Activated naive CD8-positive, alpha-beta T cell treated with anti-CD3 and anti-CD28 coated beads for 36 hours (primary cell): ENCODE measurements at places on chromosomes 13 and 19.

GRCh38 chr19:32866061-32866460 is 3.5 kb downstream of the SLC7A9 start:
- DNase-seq, result no peak

- no peak for DNase-seq
Observed at GRCh38 chr13:35744566-35745178, 268.2 kb upstream of the MAB21L1 start.

DNA sequence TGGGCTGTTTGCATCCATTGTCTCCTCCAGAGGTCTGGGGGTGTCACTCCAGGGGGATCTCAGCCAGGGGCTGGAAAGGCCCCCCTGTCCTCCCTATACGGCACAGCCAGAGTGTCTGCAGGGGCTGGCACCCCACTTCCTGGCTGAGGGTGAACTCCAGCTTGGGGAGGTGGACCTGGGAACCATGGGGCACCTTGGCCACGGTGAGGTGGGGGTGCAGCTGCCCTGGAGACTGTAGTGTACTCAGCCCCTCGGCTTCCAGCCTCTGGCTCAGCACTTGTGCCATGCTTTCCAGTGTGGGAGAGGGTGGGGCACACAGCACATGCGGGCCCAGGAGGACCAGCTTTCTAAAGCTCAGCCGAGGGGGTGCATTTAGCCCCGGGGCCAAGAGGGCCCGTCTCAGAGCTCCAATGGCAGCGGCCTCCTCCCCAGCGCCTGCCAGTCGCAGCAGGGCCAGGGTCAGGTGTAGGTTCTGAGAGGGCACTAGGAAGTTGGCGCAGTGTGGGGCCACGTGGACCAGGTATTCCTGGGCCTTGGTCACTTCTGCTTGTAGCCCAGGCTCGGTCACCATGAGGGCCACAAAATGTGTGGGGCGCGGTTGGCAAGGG is 1.4 kb downstream of the LENG9 start:
- no peak for DNase-seq

GRCh38 chr13:34462843-34463242 is 479.2 kb upstream of the NBEA start:
- DNase-seq, result no peak
